ENCODE measurements at places on chromosomes 1 and 21. TPM values are rescaled to one million over a fixed set of nuclear protein-coding genes. Genes with fewer than 3 reads are reported as not detected.

DNA sequence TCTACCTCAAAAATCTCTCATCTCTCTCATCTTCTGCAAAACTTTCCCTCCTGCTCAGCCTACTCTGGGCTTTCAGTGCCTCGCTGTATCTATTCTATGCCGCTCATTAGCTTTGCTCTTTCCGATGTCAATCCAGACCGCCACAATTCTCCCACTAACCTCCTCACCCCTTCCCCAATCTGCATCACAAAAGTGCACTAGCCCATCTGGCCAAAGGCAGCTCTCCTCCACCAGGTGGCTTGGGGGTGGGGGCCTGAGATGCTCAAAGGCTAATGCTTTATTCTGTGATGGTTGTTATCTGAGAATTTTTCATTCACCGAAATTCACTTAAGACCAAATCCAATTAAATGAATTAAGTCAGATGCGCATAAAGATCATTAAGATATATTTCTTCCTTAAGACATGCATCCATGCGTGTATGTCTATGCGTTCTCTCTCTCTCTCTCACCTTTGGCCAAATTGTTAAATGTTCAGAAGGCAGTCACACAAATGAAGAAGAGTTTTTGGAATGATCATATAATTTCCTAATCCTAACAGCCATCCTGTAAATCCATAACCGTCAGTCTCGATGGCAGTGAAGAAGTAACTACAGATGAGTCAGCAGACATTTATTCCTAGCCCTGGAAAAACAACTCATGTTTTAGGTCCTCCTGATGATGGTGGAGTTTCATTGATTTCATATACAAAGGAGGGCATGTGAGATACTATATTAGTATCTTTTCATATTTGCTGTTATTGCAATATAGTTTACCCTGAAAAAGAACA is 111.3 kb downstream of the C1orf21 start:
- no peak for DNase-seq

The TCP10L gene
- 2.5 TPM for total RNA-seq

The CA6 gene
- not detected for total RNA-seq

The SELENON gene
- total RNA-seq = 53.0 TPM

- no peak for DNase-seq
Observed at GRCh38 chr1:229753764-229754551, 127.9 kb downstream of the URB2 start.
